ENCODE measurements at places on chromosomes 1 and 21.

DNA sequence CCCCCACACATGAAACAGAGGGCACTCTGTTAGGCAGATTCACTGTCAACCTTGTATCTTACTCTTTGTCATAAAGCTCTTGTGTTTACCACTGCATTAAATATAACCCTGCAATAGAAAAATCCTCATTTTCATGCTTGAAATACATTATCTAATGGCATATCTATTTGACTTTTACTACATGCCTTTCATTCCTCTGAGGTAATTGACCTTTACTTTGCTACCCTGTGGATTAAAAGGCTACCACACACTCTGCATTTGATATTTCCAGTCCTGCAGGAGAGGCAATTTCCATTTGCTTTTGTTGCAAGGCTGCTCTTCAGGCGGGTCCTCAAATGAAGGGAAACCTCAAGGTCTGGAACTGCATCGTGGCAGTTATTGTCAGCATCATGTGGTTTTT lies 238.0 kb downstream of the NTNG1 start:
- no peak for DNase-seq

GRCh38 chr1:174794861-174795260 lies 204.9 kb upstream of the CACYBP start:
- no peak for DNase-seq

GRCh38 chr1:203996126-203996525 lies 76.8 kb upstream of the SOX13 start:
- no peak for DNase-seq

GRCh38 chr1:41493626-41494350 lies 9.3 kb upstream of the EDN2 start:
- no peak for DNase-seq

GRCh38 chr1:246086191-246086590 lies 420.9 kb downstream of the SMYD3 start:
- DNase-seq = no peak

DNA sequence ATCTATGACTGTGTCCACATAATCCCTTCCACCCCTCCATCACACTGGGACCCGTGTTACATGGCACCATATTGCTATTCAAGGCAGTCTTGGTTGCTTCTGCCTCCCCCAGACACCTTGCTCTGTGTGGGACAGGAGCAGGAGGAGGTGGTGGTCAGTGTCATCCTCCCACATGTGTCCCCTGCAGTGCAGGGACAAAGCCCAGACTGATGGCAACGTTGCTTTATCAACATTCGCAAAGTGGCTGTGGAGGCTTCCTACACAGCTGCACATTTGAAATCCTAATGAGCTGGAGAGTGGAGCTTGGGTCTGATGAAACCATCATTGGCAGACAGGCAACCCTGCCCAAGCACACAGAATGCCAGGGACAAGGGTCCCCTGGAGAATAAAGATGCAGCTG lies 26.2 kb downstream of the TRIM67 start:
- DNase-seq = no peak
